ENCODE measurements at places on chromosomes 3 and 15.

GRCh38 chr15:47409600-47409999 lies 307.7 kb upstream of the SEMA6D start:
- no peak for DNase-seq

- DNase-seq = no peak
These were observed 352.6 kb upstream of the NDN start for GRCh38 chr15:24039683-24040082.

GRCh38 chr3:181425074-181425473 lies 286.7 kb upstream of the SOX2 start:
- DNase-seq = no peak

DNA sequence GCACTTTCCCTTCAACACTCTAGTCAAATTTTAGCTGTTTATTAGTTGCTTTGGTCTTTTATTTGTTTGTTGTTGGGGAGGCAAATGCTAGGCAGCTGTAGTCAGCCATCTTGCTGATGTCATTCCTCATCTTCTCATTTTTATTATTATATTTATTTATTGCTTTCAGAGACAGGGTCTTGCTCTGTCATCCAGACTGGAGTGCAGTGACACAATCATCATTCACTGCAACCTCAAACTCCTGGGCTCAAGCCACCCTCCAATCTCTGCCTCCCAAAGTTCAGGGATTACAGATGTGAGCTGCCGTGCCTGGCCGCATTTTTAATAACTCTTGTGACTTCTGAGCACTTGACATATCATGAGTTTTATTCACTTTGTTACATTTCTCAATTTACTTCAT lies 441.4 kb downstream of the DIPK2A start:
- no peak for DNase-seq

DNA sequence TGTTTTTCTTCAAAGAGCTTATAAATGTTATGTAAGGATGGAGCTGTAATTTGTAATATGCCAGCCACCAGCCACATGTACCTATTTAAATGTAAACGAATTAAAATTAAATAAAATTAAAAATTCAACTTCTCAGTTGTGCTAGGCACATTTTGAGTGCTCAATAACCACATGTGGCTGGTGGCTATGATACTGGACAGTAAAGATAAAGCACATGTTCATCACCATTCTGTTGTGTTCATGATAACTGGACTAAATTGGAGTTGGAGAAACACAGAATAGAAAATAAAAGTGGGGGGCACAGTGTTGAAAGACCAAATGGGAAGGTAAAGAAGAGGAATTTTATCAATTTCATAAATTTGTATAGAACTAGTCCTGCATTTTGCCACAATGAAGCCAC lies 49.8 kb upstream of the DAZL start:
- no peak for DNase-seq

DNA sequence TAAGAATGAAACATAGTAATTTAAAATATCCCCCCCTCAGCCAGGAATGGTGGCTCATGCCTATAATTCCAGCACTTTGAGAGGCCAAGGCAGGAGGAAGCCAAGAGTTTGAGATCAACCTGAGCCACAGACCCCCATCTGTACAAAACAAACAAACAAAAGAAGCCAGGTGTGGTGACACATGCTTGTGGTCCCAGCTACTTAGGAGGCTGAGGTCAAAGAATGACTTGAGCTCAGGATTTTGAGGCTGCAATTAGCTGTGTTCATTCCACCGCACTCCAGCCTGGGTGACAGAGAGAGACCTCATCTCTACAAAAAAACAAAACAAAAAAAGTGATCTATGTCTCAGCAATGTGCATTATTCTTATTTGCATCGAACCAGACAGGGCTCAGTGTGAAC lies 800.8 kb downstream of the MCTP2 start:
- no peak for DNase-seq

DNA sequence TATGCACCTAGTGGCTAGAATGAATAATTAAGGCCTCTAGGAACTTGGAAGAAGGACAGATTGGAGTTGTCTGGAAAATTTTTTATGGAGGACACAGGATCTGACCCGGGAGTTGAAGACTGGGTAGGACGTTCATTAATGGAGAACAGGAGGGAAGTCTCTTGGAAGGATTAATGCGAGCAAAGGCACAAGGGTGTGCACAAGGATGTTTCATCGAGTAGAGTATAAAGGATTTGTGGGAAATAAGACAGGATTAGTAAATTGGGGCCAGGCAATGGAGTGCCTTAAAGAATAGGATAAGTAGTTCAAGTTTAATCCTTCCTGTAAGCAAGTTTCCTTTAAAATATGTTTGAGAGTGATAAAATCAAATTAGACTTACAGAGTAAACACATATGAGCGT lies 14.6 kb downstream of the LMOD3 start:
- DNase-seq = no peak

DNA sequence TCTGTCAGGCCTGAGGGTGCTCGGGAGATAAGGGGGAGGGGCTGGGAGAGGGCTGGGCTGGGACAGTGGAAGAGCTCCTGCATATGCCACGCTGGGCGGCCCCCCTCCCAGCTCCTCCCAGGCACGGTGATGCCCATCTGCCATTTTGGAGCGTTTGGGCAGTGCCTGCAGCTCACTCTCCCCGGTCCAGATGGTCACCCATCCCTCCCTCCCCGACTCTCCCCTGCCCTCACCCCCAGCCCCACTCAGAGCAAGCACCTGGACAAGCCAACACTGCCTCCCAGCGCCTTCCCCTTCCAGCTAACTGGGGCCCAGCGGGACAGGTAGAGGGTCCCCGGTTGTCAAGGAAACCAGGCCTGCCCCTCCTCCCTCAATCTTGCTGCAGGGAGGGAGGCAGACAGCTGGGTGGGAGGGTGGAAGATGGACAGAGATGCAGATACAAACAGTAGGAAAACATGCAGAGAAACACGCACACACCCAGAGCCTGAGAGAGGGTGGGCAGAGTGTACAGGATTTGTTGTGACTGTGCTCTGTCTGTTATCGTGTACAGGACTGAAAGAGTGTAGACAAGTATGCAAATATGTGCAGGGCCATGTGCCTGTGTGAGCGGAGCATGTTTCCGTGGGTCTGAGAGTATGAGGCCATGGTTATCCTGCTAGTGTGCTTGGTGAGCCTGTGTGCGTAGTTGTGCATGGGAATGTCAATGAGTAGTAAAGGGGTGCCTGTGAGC lies 17.5 kb upstream of the CORO2B start:
- DNase-seq = no peak

GRCh38 chr15:33934921-33935320 lies 33.4 kb upstream of the CHRM5 start:
- no peak for DNase-seq

- DNase-seq = no peak
These were observed 40.1 kb upstream of the TAFA4 start for GRCh38 chr3:68972358-68972979.

- no peak for DNase-seq
These were observed 9.4 kb downstream of the SLC51B start for GRCh38 chr15:65054333-65055200.

DNA sequence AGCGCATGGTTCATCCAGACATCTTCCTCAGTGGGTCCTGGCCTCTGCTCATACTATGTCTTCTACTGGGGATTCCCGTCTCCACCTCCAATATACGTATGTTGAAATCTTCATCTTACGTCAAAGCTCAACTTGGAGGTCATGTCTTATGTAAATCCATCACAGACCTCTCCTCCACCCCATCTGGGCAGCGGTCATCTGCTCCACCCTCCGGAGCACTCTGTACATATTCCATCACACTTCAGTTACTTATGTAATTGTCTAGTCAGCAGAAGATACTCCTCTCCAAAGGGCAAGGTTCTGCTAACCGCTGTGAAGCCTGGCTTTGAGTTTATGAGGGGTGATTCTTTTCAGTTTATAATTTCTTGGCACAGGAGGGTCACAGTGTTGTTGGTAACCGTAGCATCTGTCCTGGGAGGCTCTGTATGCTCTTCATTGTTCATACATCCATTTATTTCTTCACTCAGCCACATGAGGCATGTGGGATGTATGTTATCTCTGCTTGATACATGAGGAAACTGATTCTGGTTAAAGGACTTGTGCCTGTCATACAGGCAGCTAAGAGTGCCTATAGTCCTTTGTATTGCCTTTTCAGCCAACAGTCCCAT lies 22.1 kb downstream of the MAP2K1 start:
- no peak for DNase-seq

GRCh38 chr15:70528270-70528706 lies 235.1 kb downstream of the UACA start:
- no peak for DNase-seq

DNA sequence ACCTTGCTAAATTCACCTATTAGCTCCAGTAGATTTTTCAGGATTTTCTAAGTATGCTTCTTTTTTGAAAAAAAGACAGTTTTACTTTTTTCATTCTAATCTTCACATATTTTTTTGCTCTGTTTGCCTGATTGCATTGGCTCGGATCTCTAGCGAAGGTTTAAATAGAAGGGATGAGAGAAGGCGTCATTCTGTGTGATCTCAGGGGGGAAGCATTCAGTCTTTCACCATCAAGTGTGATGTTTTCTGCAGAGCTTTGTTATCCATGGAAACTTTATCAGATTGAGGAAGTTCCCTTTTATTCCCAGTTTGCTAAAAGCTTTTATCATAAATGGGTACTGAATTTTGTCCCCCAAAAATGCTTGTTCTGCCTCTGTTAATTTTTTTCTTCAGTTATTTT lies 120.3 kb downstream of the LRRK1 start:
- no peak for DNase-seq

Measured in epithelial cell of prostate (primary cell).